PC-9 (cell line): ENCODE measurements at places on chromosomes 5 and 9. TPM values are rescaled to one million over a fixed set of nuclear protein-coding genes. Genes with fewer than 3 reads are reported as not detected.

Gene LIX1
- total RNA-seq = not detected in 2 replicates

- no peak for DNase-seq
These were observed 32.9 kb upstream of the PRDM12 start for GRCh38 chr9:130631331-130632080.

DNA sequence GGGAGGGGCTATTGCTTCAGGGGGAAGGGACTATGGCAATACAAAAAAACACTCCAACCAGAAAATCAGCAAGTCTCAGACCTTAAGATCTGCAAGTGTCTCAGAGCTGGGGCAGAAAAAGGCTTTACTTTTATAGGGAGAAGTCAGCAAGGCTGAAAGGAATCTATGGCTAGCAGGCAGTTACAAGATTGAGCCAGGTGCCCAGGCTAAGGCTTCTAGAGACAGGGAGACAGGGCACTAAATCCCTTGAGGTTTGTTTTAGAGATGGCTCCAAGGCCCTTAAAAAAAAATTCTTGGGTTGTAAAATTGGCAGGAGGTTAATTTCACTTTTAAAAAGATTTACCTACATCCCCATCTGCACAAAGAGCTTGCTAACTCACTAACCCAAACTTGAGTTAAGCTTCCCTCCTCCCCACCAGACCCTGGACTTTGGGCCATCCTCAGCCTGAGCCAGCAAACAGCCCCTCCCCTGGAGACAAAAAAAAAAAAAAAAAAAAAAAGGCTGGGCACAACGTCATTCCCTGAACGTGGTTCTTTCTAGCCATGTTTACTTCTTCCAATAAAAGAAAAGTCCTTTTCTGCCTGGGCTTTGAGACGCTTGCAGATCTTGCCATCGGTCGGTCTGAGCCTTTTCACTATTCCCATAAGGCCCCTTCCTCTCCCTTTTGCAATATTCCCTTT, 17.9 kb downstream of the NIPAL4 start:
- DNase-seq = no peak

DNA sequence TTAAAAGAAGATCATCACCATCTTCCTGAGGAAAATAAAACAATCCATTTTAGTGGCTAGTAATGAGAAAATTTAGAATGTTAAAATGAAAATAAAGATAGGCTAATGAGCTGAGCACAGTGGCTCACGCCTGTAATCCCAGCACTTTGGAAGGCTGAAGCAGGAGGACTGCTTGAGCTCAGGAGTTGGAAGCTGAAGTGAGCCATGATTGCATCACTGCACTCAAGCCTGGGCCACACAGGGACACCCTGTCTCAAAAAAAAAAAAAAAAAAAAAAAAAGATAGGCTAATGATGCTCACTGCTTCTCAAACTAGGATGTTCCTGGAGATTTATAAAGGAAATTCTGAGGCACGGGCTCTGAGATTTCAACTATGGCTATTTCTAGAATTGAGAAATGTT, 50.3 kb downstream of the CPLANE1 start:
- DNase-seq = no peak

DNA sequence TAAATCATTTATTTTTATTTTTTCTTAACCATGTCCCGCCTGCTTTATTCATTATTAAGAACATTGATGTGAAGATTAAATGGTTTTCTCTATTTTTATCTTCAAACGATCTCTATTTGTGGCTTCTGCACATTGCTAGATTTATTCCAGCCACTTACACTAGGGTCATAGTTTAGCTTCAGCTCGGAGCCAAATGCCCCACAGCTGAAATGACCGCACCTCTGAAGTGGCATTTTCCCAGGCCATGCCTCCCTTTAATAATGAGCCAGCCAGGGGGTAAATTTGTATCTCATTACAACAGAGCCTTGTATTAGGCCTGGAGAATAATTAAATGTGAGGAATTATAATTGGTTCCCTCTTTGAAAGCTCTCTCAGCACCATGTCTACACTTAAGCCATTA, 89.4 kb downstream of the DOCK8 start:
- DNase-seq = peak; percentile 68

DNA sequence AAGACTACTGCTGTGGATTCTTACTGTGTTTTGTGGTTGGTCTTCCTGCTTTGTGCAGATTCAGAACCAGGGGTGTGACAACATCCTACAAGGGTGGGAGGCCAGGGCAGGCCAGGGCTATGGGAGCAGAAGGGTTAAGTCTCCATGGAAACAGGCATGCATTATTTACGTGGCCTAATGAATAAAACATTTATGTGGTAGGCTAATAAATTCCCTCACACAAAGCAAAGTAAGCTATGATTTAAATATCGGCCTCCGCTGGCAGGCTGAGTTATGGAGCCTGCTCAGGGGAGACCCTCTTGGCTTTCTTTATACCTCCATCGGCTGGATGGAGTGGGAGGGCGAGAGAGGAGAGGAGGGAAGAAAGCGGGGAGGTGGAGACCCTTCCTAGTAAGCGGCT, 230.3 kb upstream of the MVB12B start:
- DNase-seq = no peak
